Fibroblast of skin of right biceps (primary cell): ENCODE measurements at places on chromosomes 16 and 17.

- DNase-seq, result no peak
These were observed 6.0 kb downstream of the C1QTNF8 start for GRCh38 chr16:1089822-1090619.

DNA sequence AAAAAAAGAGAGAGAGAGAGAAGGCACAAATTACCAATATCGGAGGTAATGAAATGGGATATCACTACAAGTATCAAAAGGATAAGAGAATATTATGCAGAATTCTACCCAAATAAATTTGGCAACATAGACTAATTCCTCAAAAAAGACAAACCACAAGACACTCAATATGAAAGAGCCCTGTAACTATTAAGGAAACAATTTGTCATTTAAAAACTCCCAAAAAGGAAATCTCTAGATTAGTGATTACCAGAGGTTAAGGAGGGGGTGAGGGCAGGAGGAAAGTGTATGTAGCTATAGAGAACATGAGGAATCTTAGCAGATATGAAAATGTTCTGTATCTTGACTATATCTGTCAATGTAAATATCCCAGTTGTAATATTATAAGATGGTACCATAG lies 54.0 kb downstream of the CFDP1 start:
- peak; percentile 33 for DNase-seq

- DNase-seq, result no peak
These were observed 2.5 kb downstream of the PSME3 start for GRCh38 chr17:42835732-42836131.

DNA sequence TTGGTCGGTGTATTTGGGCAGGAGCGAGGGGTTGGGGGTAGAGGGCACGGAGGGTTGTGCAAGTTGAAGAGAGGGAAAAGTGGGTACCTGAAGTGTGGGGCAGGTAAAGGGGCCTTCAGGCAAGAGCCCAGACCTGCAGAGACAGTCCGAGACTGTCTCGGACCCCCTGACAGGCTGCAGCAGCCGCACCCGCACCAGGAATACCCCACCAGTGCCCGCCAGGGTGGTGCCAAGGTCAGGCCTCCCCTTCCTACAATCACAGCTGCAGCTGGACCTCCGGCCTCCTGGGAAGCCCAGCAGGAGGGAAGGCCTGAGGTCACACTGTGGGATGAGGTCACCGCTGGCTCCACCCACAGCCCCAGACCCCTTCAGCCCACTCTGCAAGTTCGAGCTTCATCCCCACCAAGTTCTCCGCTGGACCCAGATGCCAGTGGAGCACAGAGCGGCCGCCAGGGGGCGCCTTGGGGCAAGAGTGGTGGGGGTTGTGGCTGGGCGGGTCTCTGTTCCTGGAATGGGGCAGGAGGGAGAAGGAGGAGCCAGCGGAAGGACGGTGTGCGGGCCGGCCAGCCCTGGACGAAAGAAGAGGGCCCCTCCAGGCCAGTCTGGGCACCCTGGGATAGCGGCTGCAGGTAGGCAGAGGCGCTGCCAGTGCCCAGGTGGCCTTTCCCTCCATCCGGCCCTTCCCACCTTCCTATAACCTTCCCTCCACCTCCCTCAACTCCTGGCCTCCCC lies at the start of gene HSD3B7:
Gene HSD3B7, plus strand, starts transcription at position 539 of the 732 bp plus-strand sequence. CDS start 452 bp downstream, outside the sequence.
- DNase-seq, result peak; percentile 73

GRCh38 chr17:10336393-10336792 lies 36.4 kb downstream of the MYH13 start:
- DNase-seq, result no peak

DNA sequence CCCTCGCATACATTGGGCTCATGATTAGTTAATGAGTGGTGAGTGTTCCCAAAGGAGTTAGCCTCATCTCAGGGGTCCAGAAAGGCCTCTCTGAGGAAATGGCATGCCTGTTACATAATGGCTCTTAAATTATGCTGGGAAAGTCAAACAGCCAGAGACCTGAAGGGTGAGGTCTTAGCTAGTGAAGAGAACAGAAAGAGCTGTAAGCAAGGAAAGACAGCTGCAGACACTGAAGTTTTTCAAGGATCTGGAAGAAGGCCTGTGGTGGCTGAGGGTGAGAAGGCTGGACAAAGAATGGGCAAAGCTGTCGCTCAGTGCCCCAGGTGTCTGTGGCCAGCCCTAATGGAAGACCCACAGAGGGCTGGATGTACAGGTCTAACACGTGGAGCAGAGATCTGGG lies 10.4 kb downstream of the SP2 start:
- no peak for DNase-seq

DNA sequence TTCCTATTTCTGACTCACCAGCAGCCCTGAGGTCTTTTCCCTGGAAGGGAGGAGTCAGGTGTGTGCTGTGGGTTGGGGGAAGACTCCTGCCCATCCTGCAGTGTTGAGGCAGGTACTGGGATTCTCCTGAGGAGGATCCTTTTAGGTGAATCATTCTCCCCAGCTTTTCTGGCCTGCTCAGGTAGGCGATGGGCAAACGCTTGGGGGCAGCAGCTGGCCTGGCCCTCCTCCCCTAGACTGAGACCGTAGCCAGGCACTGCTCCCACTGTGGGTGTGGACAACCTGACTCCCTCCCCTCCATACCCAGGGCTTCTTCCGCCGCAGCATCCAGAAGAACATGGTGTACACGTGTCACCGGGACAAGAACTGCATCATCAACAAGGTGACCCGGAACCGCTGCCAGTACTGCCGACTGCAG lies 15.1 kb downstream of the GJD3 start:
- DNase-seq, result no peak

DNA sequence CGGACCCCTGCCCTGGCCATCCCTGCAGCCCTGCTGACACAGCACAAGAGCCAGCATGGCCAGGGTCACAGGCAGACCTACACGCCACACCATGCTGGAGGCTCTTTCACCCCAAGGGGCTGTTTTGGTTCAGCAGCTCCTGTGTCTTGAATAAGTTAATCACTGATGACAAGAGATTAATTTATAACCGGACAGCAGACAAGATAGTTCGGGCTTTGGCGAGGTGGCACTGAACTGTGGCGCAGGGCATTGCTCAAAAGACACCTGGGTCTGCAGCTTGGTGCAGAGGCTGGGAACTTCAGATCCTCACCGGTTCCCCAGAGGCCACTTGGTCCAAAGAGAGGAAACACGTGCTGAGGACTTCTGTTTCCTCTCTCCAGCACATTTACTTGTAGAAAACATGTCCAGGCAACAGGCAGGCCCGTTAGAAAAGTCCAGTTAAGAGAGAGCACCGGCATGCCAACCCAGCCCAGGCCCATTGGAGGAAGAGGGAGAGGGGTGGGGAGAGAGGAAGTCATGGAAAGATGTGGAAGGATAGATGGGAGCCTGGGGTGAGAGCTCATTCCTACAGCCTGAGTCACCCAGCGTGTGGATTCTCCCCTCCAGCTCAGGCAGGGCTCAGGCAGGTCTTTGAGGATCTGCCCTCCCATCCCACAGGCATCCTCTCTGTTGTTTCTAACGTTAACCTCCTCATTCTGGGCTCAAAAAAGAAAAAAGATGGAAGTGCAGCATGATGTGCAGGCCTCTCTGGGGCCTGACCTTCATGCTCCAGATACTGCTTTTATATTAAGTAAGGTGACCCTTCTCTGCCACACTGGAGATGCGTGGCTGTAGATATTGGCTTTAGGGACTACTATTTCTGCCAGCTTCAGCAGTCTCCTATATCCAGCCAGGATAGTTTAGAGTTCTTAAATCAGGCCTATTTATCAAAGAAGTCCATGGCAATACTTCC lies 80.0 kb upstream of the HNF1B start:
- DNase-seq, result peak; percentile 92

DNA sequence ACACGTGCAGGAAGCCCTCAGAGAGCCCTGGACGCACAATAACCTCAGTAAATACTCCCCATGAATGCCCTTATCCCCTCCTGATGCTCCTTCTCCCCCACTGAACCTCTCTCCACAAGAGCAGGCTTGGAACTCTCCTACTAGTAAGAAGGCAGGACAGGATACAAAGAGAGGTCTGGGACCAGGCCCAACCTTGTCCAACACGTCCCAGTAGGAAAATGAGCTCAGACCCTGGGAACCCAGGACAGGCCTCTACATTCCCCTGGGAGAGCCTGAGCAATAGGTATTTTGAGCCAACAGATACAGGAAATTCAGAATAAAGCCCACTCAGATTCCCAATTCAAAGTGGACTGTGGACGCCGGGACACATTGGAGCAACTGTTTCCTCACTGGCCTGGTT lies 19.2 kb downstream of the ZNF423 start:
- DNase-seq, result no peak

DNA sequence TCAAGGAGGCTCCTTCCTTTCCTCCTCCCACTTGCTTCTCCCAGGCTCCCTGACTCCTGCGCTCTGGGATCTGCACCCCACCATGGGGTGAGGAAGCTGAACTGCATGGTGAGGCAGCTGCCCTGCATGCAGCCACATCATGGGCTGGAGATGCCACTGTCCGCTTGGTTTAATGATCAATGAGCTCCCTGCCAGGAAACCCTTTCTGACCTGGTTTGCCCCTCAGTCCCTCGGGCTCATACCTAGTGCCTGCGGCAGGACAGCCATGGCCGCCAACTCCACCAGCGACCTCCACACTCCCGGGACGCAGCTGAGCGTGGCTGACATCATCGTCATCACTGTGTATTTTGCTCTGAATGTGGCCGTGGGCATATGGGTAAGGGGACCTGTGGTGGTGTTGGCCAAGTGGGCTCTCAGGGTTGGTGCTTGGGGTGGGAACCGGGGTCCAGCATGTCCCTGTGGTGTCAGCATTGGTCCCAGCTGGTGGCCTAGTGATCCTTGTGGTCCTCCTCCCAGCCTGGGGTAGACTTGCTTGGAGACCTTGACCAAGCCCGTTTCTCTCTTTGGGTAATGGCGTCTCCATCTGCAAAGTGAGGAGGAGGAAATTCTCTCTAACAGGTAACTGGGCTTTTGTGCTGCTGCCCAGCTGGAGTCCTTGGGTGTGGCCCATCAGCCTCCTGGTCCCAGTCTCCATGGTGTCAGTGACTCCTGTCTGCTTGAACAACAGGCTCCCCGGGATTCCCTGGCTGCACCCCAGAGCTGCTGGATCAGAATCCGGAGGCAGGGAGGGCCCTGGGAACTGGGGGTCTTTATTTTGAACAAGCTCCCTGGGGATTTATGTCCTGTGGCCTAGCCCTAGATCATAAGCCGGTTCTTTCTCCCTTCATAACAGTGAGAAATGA lies at the start of gene SLC5A10:
Gene SLC5A10, plus strand, starts transcription at position 225 of the 902 bp plus-strand sequence. Its CDS starts 41 bp downstream, at position 266.
- no peak for DNase-seq

DNA sequence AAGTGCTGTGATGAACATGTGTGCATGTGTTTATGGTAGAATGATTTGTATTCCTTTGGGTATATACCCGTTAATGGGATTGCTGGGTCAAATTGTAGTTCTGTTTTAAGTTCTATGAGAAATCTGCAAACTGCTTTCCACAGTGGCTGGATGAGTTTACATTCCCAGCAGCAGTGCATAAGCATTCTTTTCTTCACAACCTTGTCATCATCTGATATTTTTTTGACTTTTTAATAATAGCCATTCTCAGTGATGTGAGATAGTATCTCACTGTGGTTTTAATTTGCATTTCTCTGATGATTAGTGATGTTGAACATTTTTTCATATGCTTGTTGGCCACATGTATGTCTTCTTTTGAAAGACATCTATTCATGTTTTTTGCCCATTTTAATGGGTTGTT lies 18.5 kb downstream of the CCL8 start:
- DNase-seq, result no peak

- DNase-seq, result no peak
These were observed 61.0 kb downstream of the CFDP1 start for GRCh38 chr16:75372236-75372856.

- no peak for DNase-seq
These were observed 130.1 kb downstream of the FOXL1 start for GRCh38 chr16:86708431-86708830.

DNA sequence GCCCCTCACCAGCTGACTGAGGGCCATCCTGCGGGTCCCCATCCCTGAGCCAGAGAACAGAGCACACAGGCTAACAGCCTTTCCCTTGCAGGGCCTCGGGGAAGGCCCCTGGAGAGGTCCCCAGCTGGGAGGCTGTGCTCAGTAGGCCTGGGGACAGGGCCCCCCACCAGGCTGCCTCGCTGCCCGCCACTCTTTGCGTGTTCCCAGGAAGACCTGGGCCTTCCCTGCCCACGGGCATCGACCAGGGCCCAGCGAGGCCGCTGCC lies 785 bp downstream of the HID1 start:
- DNase-seq, result no peak

- no peak for DNase-seq
These were observed 5.6 kb downstream of the NT5C start for GRCh38 chr17:75125984-75126383.

DNA sequence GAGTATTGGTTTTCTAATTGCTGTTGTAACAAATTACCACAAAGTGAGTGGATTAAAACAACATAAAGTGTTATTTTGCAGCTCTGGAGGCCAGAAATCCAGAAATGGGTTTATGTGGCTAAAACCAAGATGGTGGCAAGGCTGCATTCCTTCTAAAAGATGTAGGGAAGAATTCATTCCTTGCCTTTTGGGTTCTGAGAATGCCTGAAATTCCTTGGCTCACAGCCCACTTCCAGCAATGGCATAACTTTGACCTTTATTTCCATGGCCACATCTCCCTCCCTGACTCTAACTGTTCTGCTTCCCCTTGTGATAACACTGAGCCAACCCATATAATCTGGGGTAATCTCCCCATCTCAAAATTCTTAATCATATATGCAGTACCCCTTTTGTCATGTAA lies 269.6 kb upstream of the RPL38 start:
- DNase-seq, result peak; percentile 22

DNA sequence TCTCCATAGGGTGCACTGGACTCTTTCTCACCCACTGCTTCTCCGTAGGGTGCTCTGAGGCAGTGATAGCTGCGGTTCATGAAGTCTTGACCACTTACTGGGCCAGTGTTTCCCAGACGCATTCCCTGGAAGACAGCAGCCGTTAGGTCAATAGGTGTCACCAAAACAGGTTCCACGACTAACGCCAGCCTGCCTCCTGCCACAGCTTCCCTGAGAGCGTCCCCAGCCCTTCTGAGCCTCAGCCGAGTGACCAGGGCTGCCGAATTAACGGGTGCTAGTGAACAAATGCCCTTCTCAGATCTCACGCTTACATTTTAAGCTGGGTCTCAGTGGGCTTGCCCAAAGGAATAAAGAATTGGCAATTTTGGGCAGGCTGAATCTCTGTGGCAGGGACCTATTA lies 188.7 kb upstream of the TNRC6C start:
- DNase-seq, result no peak

- DNase-seq, result no peak
These were observed 70.9 kb upstream of the KIFC3 start for GRCh38 chr16:57873218-57873617.

DNA sequence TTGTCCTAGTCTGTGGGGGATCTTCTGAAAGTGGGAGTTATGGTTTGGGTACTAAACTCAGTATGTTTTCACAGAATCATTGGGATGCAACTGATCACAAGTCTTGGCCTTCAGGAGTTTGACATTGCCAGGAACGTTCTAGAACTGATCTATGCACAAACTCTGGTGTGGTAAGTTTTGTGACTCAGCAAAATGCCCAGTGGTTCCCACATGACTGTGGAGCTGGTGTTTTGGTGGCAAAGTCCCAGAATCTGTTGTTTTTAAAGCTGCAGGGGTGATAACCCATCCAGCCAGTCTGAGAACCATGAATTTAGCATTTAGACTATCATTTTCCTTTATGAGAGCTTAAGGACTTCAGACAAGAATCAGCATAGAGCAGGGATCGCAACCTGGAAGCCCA lies 40.6 kb downstream of the GDE1 start:
- DNase-seq, result no peak
